ENCODE measurements at places on chromosomes 1 and 21. TPM values are rescaled to one million over a fixed set of nuclear protein-coding genes. Genes with fewer than 3 reads are reported as not detected.
A peak's percentile ranks its signal among the peaks of the same experiment; 100 is the strongest.

The OR2G6 gene
- not detected for total RNA-seq

The OLIG2 gene
- not detected for total RNA-seq

The MARK1 gene
- 3.9 TPM for total RNA-seq

The SHE gene
- 4.9 TPM for total RNA-seq

The LRRC41 gene
- 61.9 TPM for total RNA-seq

The SMIM11 gene
- total RNA-seq, result not detected

The LCE3E gene
- total RNA-seq, result not detected

The GPX7 gene
- 0.87 TPM for total RNA-seq

GRCh38 chr1:51203121-51203873 lies 32.8 kb upstream of the RNF11 start:
- no peaks in the 10 kb centered on the region for H3K4me1 ChIP-seq
- H3K27me3 ChIP-seq, result no peaks in the 10 kb centered on the region
- H3K27ac ChIP-seq, result no peak overlapping the region
- H3K36me3 ChIP-seq, result no peaks in the 10 kb centered on the region
- DNase-seq, result no peak

GRCh38 chr1:212396638-212397037 lies 18.0 kb downstream of the PACC1 start:
- no peaks in the 10 kb centered on the region for H3K4me1 ChIP-seq
- H3K36me3 ChIP-seq, result no peaks in the 10 kb centered on the region
- no peak overlapping the region for H3K4me3 ChIP-seq
- no peaks in the 10 kb centered on the region for H3K27me3 ChIP-seq
- no peak for DNase-seq

DNA sequence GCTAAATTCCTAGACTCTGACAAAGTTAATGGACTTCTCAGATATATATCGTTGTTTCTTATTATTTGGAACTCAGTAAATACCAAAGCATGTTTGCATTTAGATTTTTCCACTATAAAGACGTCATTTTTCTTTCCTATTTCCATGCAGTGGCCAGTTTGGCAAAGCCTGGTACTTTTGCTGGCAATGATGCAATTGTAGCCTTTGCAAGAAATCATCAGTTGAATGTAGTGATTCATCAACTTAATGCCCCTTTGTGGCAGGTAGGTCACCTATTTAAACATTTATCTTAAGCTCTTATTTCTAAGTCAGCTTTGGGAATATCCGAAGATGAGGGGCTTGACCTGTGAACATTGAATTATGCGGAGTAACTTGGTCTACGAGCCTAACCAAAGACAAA lies 12.0 kb downstream of the OTUD3 start:
- peaks cover 82% of the 10 kb centered on the region for H3K36me3 ChIP-seq
- H3K27ac ChIP-seq, result no peak overlapping the region
- no peaks in the 10 kb centered on the region for H3K27me3 ChIP-seq
- peaks cover 3% of the 10 kb centered on the region for H3K4me1 ChIP-seq
- H3K4me3 ChIP-seq, result no peak overlapping the region
- DNase-seq, result no peak

- no peak overlapping the region for H3K4me3 ChIP-seq
- DNase-seq, result no peak
- no peaks in the 10 kb centered on the region for H3K36me3 ChIP-seq
- peaks cover 25% of the 10 kb centered on the region for H3K4me1 ChIP-seq
- H3K27ac ChIP-seq, result no peak overlapping the region
Observed at GRCh38 chr1:36109041-36109679, 15.9 kb downstream of the COL8A2 start.

GRCh38 chr1:203197625-203198024 lies 11.1 kb upstream of the CHI3L1 start:
- peaks cover 21% of the 10 kb centered on the region for H3K4me1 ChIP-seq
- no peaks in the 10 kb centered on the region for H3K36me3 ChIP-seq
- DNase-seq, result no peak
- no peak overlapping the region for H3K4me3 ChIP-seq
- no peak overlapping the region for H3K27ac ChIP-seq

GRCh38 chr21:46217511-46218196 lies 10.9 kb downstream of the LSS start:
- DNase-seq, result no peak
- peaks cover 90% of the 10 kb centered on the region for H3K36me3 ChIP-seq
- H3K4me3 ChIP-seq, result no peak overlapping the region
- H3K27ac ChIP-seq, result no peak overlapping the region

- H3K36me3 ChIP-seq, result no peaks in the 10 kb centered on the region
- no peaks in the 10 kb centered on the region for H3K27me3 ChIP-seq
- H3K4me3 ChIP-seq, result no peak overlapping the region
- H3K4me1 ChIP-seq, result peaks cover 14% of the 10 kb centered on the region
- DNase-seq, result no peak
Observed at GRCh38 chr1:225484657-225485214, 56.9 kb upstream of the LBR start.

DNA sequence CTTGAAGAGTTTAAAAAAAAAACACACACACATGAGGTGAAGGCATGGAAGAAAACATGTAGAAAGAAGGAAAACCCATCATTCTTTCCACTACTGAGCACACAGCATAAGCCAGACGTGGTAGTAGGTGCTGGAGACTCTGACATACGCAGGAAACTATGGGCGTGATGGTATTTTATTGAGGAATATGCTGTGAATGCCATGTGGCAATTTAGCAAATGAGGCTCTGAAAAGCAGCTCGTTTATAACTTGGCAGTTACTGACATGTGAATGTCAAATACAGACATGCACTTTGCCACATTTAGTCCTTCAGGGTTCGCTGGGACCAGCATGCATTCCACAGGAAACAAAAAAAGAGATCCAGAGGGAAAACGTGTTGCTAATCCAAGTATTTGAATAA lies 74.3 kb upstream of the IFNAR2 start:
- no peak for DNase-seq
- no peaks in the 10 kb centered on the region for H3K4me1 ChIP-seq
- no peak overlapping the region for H3K27ac ChIP-seq
- H3K36me3 ChIP-seq, result no peaks in the 10 kb centered on the region
- no peak overlapping the region for H3K4me3 ChIP-seq
- no peaks in the 10 kb centered on the region for H3K27me3 ChIP-seq

- peak; percentile 32 for DNase-seq
- H3K36me3 ChIP-seq, result peaks cover 7% of the 10 kb centered on the region
- H3K27ac ChIP-seq, result peak overlapping the region; percentile 99
- peak overlapping the region; percentile 27 for H3K4me3 ChIP-seq
- H3K27me3 ChIP-seq, result no peaks in the 10 kb centered on the region
- peaks cover 87% of the 10 kb centered on the region for H3K4me1 ChIP-seq
Observed at GRCh38 chr1:155007251-155007828, 4.7 kb downstream of the ZBTB7B start.

- peaks cover 30% of the 10 kb centered on the region for H3K4me1 ChIP-seq
- H3K36me3 ChIP-seq, result no peaks in the 10 kb centered on the region
- peaks cover 5% of the 10 kb centered on the region for H3K27me3 ChIP-seq
- H3K27ac ChIP-seq, result no peak overlapping the region
Observed at GRCh38 chr1:54462597-54463258, 56.5 kb upstream of the SSBP3 start.

GRCh38 chr1:10932088-10932487 lies 80.4 kb upstream of the TARDBP start:
- no peak for DNase-seq
- no peaks in the 10 kb centered on the region for H3K36me3 ChIP-seq
- no peak overlapping the region for H3K4me3 ChIP-seq
- H3K27me3 ChIP-seq, result no peaks in the 10 kb centered on the region
- no peak overlapping the region for H3K27ac ChIP-seq

GRCh38 chr21:29958551-29958950 lies 18.8 kb upstream of the GRIK1 start:
- DNase-seq, result no peak
- no peak overlapping the region for H3K27ac ChIP-seq
- no peak overlapping the region for H3K4me3 ChIP-seq
- no peaks in the 10 kb centered on the region for H3K4me1 ChIP-seq

- H3K4me3 ChIP-seq, result no peak overlapping the region
- H3K27ac ChIP-seq, result no peak overlapping the region
- DNase-seq, result no peak
- no peaks in the 10 kb centered on the region for H3K36me3 ChIP-seq
- no peaks in the 10 kb centered on the region for H3K4me1 ChIP-seq
- no peaks in the 10 kb centered on the region for H3K27me3 ChIP-seq
Observed at GRCh38 chr1:169024800-169025271, 81.7 kb upstream of the ATP1B1 start.

- no peak overlapping the region for H3K4me3 ChIP-seq
- H3K4me1 ChIP-seq, result no peaks in the 10 kb centered on the region
- H3K27me3 ChIP-seq, result peaks cover 33% of the 10 kb centered on the region
- no peak for DNase-seq
- H3K27ac ChIP-seq, result no peak overlapping the region
Observed at GRCh38 chr1:33710967-33711366, 152.9 kb upstream of the HMGB4 start.

DNA sequence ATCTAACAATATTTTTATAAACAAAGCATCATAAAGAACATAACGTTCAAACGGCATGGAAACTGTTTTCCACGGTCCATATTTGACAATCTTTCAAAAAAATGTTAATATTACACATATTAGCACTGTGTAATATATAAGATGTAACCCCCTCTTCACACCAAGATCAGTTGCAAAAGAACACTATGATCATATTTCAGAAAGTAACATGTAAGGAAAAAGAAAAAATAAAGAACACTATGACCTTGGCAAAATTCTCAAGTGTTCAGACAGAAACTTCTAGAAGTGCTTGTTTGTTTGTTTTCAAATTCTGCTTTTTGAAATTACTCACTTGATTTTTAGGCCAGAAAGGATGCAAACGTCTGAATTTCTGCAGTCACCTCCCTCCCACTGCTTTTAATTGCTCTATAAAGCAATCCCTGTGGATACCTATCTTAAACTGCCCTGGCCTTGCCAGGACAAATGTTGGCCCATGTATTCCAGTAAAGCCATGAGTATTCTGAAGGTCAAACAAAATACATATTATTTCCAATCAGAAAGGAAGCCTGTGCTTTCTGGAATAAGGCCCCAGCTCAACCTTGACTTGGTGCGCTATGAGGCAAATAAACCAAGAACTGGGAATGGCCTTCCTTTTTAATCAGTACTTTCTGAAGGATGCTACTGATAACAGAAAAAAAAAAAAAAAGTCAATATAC lies 68.6 kb downstream of the TGFBR3 start:
- no peaks in the 10 kb centered on the region for H3K27me3 ChIP-seq
- H3K4me3 ChIP-seq, result no peak overlapping the region
- H3K4me1 ChIP-seq, result peaks cover 55% of the 10 kb centered on the region

DNA sequence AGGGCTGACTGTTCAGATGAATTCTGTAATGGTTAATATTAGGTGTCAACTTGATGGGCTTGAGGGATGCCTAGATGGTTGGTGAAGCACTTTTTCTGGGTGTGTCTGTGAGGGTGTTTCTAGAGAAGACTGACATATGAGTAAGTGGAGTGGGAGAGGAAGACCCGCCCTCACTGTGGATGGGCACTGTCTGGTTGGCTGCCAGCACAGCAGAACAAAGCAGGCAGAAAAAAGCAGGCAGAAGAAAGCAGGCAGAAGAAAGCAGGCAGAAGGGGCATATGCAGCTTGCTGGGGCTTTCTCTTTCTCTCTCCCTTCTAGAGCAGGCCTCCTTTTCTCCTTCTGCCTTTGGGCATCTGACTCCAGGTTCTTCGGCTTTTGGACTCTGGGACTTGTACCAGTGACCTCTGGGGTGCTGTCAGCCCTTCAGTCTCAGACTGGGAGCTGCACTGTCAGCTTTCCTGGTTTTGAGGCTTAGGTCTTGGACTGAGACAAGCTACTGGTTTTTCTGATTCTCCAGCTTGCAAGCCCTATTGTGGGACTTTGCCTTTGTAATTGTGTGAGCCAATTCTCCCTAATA lies 42.9 kb upstream of the CD2 start:
- H3K4me3 ChIP-seq, result no peak overlapping the region
- H3K27ac ChIP-seq, result no peak overlapping the region

- no peak overlapping the region for H3K4me3 ChIP-seq
- no peak for DNase-seq
- H3K27ac ChIP-seq, result no peak overlapping the region
- no peaks in the 10 kb centered on the region for H3K27me3 ChIP-seq
Observed at GRCh38 chr1:13782634-13783360, 82.8 kb downstream of the PRDM2 start.

DNA sequence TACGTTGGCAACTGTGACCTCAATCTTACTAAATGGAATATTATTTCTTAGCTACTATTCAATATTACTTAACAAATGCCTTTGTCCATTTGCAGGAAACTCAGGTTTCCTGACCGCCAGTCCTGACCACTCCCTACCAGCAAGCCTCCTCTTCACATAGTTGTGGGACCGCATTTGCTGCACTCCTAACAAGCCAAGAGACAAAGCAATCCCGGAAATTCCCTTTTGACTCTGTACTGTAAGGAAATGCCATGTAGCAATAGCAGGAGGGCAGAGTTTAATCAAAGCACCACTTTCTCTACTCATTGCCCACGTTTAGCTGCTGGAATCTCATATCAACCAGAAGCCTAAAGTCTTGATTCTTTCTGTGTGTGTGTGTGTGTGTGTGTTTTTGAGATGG lies 28.1 kb upstream of the ACBD6 start:
- no peak overlapping the region for H3K4me3 ChIP-seq
- H3K36me3 ChIP-seq, result no peaks in the 10 kb centered on the region
- H3K4me1 ChIP-seq, result peaks cover 6% of the 10 kb centered on the region
- no peaks in the 10 kb centered on the region for H3K27me3 ChIP-seq

DNA sequence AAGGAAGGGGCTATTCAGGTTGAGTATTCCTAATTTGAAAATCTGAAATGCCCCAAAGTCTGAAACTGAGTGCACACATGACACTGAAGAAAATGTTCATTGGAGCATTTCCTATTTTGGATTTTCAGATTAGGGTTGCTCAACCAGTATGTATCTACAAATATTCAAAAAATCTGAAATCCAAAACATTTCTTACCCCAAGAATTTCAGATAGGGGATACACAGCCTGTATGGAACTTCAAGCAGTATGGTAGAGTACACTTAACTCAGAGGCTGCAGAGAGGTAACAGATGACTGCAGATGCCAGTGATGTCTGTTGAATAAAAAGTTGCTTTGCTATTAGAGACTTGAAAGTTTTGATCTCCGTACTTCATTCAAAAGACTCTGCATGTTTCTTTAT lies 19.0 kb downstream of the YTHDF2 start:
- H3K4me3 ChIP-seq, result no peak overlapping the region
- no peak overlapping the region for H3K27ac ChIP-seq
- no peaks in the 10 kb centered on the region for H3K27me3 ChIP-seq
- H3K36me3 ChIP-seq, result peaks cover 24% of the 10 kb centered on the region

- H3K36me3 ChIP-seq, result no peaks in the 10 kb centered on the region
- no peak overlapping the region for H3K4me3 ChIP-seq
- DNase-seq, result no peak
- H3K4me1 ChIP-seq, result peaks cover 28% of the 10 kb centered on the region
- H3K27ac ChIP-seq, result no peak overlapping the region
Observed at GRCh38 chr1:35574655-35575415, 1.7 kb downstream of the TFAP2E start.

DNA sequence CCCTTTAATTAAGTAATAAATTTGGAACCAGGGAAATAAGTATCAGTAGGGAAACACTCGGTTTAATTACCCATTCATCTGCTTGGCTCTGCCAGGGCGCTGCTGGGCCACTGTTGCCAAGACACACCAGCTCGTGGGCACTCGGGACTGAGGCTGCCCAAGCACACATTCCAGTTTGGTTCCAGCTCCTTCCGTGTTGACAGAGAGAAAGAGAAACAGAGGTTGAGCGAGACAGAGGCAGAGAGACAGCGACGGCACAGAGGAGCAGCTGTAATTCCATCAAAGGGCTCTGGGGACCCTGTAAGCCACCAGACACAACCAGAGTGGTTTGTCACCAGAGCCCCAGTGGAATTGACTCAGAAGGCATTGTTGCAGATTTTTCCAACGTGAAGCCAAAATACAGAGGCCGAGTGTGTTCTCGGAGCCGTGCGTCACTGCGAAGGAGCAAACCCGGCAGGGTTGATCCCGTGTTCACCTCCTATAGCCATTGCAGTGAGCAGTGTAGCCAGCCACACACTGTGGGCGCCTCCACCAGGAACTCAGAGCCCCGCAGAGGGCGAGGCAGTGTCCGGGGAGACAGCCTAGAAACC lies 33.5 kb downstream of the SYF2 start:
- no peaks in the 10 kb centered on the region for H3K36me3 ChIP-seq
- peak; percentile 53 for DNase-seq
- no peak overlapping the region for H3K27ac ChIP-seq
- H3K4me1 ChIP-seq, result peaks cover 18% of the 10 kb centered on the region

All from stomach (tissue), 19 donors.